ENCODE measurements at places on chromosomes 5 and 9.

DNA sequence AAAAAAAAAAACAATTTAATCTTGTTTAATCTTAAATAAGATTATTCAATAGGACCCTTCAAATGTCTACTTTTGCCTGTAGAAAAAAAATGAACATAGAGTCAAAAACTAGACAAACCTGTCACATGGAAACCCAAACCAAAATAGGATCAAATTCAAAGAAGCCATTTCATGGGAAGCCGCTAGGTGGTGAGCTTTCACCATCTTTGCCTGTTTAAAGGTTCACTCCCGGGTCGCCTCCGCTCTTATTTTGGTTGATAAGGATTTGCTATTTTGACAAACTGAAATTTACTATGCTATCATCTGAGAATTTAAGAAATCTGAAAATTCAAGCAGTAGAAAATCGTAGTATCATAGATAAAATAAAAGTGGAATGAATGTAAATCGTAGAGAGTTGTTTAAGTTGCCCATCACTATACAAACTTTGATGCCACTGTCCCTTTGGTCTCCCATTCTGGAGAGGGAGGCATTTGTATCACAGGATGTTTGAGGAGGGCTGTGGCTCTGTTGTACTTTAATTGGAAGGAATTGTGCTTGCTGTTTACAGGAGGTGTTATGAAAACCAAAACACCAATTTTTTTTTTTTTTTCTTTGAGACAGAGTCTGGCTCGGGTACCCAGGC lies 43.5 kb upstream of the DNAH5 start:
- DNase-seq, result peak; percentile 46

DNA sequence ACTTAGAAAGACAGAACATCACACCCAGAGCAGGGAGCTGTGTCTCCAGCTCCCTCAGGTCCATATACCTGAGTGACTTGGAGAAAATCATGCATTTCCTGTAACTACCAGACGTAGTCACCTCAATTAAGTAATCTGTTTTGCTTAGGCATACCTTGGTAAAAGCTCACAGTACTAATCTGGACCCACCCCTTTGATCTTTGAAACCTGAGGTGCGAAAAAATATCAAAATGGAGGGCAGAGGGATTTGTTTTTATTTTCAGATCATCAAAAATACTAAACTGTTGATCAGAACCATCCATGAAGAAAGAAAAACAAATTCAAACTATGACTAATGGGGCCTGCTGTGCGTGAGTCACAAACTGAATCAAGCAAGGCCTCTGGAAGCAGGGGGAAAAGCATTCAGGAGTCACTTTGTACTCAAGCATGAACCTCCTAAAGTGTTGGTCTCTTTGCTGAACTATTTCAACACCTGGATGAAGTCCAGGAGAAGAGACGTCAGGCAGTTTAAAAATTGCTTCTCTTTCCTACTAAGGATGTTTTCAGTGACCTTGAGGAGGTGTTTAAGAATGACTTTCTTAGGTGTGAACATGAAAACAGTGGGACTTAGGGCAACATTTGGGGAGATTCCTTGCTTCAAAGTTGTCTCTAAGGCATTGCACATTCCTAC lies 76.3 kb downstream of the MUSK start:
- no peak for DNase-seq

- DNase-seq, result no peak
These were observed 153.5 kb upstream of the TNPO1 start for GRCh38 chr5:72662936-72663335.

DNA sequence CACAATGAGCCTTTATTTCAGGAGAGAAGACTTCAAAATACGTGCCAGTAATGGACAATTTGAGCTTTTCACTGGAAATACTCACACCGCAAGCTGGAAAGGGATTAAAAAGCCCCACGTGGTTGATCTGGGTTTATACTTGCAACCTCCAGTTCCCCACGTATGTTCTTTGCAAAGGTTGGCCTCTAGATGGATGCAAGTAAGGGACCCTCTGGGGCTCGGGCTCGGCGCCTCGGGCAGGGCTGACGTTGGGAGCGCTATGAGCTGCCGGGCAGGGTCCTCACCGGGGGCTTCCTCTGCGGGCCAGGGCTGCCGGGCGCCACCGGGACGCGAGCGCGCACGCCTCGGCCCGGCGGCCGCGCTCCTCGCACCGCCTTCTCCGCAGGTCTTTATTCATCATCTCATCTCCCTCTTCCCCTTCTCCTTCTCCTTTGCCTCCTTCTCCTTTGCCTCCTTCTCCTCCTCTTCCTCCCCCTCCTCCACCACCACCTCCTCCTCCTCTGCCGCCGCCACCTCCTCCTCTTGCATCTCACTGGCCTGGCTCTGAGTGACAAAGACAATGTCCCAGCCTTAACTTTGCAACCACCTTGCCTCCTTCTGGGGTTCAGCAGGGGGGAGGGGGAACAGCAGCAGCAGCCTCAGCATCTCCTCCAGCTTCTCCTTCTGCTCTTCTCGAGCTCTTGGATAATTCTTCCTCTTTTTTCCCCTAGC lies 701 bp upstream of the ZNF462 start:
- DNase-seq, result no peak

- no peak for DNase-seq
These were observed 215.8 kb downstream of the HSPA4 start for GRCh38 chr5:133267601-133268000.

- no peak for DNase-seq
These were observed 188.9 kb downstream of the PDZD2 start for GRCh38 chr5:31827867-31828266.

DNA sequence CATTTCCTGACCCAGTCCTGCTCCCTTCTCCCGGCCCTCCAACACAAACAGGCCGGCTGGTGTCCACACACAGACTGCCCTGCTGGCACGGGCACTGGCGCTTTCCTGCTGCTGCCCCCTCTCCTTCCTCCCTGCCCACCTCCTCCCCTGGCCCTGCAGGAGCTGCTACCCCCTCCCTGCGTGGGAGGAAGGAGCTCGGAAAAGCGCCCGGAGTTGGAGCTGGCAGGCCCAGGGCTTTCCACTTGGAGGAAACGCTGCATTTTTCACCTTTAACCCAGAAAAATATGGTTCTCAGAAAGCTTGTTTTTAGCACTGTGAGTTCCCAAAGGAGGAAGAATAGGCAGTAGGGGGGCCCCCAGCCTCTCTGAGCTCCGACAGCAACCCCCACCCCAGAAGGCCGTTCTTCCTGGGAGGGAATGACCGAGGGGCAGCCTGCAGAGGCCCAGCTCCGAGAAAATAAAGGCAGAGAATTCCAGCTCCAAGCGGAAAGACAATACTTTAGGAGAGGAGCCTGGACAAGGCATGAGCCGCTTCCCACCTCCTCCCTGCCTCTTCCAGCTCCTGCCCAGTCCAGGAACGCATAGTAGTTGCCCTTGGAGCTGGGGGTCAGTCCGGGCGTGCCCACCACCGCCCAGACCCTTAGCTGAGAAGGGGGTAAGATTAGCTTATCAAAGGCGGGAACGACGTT lies 88.9 kb downstream of the LIFR start:
- DNase-seq, result no peak

DNA sequence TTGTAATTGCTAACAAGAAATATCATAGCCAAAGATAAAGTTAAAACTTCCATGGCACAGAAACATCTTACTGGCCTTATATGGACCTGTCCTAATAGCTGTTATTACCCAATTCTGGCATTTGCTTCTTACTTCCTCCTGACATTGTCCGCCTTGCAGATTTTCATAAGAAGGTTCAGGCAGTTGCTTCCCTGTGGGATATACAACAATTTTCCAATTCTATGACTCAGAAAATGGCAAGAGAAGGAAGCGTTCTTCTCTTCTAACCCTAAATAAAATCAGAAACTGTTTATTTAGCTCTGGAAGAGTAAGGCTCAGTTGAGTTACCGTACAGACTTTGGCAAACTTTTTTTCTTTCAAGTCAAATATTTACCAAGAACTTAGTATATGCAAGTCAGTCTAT lies 1.7 kb downstream of the PRKAA1 start:
- no peak for DNase-seq

- DNase-seq, result no peak
These were observed 112.2 kb upstream of the TRPM3 start for GRCh38 chr9:71233646-71234045.

GRCh38 chr5:151703227-151703626 lies 16.5 kb upstream of the SPARC start:
- DNase-seq, result no peak

DNA sequence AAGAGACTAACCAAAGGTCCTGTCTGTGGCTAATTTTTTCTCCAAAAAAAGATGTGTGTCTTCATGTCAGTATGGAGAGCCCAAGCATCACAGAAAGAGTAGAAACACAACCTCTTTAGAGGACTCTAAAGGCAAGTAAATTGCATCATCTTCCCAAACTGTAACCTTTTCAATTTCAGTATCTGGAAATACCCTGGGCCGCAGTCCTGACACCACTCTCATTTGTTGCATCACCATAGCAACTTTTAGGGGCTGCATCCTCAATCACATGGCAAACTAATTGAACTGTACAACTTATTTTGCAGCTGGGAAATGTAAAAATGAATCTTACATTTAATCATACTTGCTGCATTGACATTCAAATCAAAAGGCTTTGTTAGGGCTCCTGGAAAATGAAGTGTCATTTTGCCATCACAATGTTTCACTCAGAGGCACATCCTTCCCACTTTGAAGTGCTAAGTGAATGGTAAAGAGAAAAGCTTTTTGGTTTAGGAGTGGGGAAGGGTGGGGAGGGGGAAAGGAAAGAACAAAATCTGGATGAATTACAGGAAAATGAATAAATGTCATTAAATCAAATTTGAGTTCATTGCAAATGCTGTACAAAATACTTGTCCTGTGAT lies 60.6 kb upstream of the GRIA1 start:
- DNase-seq, result no peak

DNA sequence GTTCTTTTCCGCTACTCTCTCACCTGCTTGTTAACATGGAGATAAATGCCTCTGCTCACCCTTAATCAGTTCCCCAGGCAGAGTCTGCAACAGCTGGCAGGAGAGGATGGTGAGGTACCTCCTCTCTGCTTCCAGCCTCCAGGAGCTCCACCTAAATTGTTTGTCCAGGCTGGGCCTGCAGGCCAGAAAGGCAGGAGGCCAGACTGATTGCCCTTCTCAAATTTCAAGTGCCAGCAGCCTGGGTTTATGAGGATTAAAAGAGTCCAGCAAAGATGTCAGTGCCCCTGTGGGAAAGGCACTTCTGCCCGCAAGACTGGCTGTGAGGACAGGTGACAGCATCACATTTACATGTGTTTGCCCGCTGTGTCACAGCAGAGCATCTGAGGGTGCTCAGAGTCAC lies 19.8 kb downstream of the CORO2A start:
- no peak for DNase-seq

GRCh38 chr5:142816531-142817430 lies 46.6 kb downstream of the ARHGAP26 start:
- DNase-seq, result no peak

DNA sequence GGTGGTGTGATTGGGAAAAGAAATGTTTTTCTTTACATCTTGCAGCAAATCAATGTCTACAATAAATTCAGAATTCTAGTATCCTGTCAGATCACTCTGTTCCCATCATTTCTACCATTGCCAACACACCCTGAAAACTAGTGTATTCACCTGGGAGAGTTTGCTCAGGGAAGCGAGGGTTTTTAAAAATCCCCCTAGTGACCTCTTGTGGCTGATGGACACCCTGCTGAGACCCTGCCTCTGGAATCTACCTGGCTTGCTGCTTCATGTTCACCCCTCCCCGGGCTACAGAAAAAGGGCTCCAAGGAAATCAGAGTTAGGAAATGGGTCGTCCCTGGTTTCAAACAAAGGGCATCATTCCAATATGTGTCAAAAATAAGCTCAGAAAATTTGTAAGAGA lies 21.4 kb upstream of the ALDOB start:
- no peak for DNase-seq

- DNase-seq, result no peak
These were observed 34.4 kb downstream of the MAP1B start for GRCh38 chr5:72141440-72142355.

DNA sequence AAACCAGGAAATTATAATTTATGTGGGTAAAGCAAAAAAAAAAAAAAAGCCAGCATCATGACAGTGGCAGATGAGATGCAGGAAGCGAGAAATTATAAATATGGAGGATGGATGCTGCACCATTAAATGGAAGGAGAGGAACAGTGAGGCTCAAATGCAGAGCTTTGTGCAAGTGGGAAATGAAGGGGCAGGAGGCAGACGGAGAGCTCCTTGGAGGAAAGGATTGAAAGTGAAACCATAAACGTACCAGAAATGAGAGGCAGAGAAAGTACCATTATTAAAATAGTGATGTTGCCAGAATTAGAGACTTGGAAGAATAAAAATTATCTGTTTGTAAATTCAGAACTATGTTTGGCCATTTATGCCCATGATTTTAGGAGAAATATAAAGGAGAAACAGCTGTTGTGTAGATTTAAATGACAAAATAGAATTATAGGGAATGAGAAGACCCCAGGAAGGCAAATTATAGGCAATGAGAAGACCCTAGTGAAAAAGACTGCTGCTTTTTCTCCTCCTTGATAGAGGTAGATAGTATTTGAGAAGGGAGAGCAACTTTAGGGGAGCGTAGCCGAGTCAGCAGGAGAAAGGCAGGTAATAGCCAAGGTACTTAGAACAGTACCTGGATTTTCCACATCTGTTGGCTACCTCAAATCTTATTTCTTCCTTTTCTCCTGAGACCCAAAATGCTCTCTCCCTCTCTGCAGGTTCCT lies 341.0 kb upstream of the CD180 start:
- DNase-seq, result no peak

GRCh38 chr9:133144904-133145851 lies 18.5 kb downstream of the GBGT1 start:
- no peak for DNase-seq

GRCh38 chr9:113360242-113360842 lies 11.0 kb downstream of the BSPRY start:
- DNase-seq, result no peak

GRCh38 chr5:60803712-60804111 lies 40.4 kb downstream of the ELOVL7 start:
- DNase-seq, result no peak

DNA sequence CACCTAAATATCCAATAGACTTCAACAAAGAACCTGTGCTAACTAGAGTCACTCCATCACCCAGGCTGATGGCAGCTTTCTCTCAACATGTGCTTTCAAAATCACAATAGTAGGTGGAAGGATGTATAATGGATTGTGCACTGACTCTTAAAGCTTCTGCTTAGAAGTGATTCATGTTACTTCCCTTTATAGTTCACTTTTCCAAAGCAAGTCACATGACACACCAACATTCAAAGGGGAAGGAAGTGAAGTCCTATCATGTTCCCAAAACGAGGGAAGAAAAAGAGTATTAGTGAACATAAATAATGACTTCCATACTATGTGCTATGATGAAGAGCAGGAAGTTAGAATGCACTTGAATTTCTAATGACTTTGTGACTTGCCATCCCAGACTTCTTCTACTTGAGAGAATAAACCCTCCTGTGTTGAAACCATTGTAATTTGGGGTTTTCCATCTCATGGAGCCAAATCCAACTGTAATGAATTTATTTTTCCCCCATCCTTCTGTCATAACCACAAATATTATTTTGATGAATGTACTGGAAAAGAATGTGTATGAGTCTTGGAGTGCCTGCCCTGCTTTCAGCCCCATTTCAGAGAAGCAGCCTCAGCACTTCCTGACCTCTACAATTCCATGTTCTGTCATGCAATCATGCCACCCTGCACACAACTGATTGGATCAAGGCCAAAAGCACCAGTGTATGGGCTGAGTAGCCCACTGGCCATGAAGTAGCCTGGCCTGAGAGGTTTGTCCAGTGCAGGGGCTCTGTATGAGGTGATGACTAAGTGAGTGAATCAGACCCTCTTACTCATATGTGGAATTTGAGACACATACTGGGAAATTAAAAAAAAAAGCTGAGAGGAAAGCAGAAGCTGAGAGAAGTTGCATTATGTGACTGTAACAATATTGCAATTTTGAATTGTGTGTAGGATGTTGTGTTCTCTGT lies 525.9 kb upstream of the CLINT1 start:
- no peak for DNase-seq

- DNase-seq, result no peak
These were observed 49.8 kb upstream of the FCN1 start for GRCh38 chr9:134967547-134967930.
